ENCODE measurements at places on chromosomes 6 and 20.

GRCh38 chr6:56291302-56291917, 44.0 kb upstream of the COL21A1 start:
- no peak for DNase-seq

DNA sequence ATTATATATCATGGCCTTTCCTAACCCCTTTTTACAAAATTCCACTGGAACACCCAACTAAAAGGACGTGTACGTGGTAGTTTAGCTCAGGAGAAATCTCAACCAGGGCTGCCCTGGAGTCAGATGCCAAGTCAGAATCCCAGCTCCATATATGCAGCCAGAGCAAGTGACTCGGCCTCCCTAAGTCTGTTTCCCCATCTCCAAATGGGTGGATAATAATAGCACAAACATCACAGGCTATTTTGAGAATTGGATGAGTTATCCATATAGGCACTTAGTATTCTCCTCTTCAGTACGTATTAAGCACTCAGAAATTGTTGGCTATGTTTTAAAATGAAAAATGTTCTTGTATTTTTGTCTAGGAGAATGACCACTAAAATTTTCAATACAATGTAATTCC, 481.5 kb downstream of the CD109 start:
- no peak for DNase-seq

DNA sequence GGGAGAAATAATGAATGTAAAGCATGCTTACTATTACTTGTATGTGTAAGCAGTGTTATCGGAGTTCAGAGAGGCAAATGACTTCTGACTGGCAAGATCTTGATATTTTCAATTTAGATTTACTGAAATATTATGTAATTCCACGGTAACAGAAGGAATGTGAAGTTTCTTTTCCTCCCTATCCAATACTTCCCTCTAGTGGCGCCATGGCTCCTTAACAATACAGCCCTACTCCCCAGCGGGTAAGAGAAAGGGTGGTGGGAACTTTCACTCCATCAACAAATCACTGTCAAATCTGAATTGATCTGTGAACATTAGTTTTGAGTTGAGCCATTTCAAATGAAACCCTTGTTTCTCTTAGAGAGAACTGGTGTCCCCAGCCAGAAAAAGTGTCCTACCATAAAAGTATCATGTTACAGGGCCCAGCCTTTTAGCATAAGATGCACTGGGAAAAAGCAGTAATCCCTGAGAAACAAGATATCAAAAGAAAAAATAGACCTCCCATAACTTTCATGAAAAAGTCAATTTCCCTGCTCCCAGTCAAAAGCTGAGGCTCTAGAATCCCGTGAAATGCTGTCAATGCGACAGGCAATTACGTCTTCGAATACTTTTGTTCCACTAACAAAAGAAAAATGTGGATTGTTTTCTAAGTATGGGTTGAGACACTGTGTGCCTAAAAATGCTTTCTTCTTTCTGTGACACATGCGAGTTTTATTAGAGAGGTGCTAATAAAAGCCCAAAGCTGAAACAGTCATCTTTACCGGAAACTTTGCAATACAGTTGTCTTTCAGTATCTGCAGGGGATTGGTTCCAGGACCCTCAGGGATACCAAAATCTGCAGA, 12.9 kb downstream of the COX7A2 start:
- DNase-seq = no peak

DNA sequence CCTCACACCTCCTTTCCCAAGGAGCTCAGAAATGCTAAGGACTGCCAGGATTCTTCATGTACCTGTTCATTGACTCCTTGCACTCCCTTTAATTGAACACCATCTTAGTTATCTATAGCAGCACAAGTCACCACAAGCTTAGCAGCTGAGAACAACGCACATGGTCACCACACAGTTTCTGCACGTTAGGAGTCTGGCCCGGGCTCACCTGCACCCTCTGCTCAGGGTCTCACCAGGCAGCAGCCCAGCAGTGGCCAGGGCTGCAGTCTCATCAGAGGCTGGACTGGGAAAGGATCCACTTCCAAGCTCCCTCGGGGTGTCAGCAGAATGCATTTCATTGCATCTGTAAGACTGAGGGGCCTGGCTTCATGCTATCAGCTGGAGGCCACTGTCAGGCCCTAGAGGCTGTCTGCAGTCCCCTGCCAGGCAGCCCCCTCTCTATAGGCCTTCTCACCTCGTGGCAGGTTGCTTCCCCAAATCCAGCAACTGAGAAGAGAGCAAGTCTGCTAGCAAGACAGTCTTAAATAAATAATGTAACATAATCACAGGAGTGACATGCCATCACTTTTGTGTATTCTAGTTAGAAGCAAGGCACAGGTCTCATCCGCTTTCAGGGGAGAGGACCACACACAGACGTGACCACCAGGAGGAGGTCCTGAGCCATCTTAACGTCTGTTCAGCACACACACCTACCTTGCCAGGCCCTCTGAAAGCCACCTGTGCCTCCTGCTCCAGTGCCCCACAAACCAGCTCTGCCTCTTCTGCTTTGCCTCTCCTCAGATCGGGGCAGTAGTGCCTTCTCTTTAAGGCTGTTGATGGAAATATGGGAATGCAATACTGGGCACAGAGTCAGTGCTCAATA, 165.2 kb upstream of the CST7 start:
- DNase-seq = no peak

GRCh38 chr20:4829514-4830215, 108.0 kb downstream of the PRND start:
- no peak for DNase-seq

DNA sequence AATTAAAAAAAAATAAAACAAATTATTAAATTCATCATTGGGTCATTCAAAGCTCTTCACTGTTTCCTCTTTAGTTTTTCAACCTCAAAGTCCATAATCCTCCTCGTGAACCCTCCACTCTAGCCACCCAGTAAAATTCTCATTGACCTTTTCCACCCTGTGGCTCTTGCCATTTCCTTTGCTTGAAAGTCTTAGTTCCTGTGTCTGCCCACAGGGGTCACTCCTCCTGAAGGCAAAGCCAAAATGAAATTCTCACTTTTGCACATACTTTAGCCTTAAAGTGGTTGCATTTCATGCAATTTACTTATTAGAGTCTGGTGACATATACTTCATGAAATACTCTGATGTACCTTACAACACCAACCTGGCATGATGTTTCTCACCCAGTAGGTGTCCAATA, 263.7 kb downstream of the BMP2 start:
- DNase-seq = no peak

DNA sequence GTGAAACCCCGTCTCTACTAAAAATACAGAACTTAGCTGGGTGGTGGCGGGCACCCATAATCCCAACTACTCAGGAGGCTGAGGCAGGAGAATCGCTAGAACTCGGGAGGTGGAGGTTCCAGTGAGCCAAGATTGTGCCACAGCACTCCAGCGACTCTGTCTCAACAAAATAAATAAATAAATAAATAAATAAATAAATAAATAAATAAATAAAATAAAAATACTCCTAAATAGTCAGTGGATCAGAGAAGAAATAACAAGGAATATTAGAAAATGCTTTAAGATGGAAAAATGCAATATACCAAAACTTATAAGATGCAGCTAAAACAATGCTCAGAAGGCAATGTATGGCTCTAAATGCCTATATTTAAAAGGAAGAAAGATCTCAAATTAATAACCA, 39.0 kb upstream of the SASH1 start:
- no peak for DNase-seq

GRCh38 chr6:13689511-13690256, 22.0 kb downstream of the RANBP9 start:
- no peak for DNase-seq

All from fibroblast of skin of left biceps (primary cell).